ENCODE measurements at places on chromosomes 5 and 9. TPM values are rescaled to one million over a fixed set of nuclear protein-coding genes. Genes with fewer than 3 reads are reported as not detected.

LECT2 gene
- total RNA-seq, result not detected

ANKHD1 gene
- 173 TPM for total RNA-seq

DNA sequence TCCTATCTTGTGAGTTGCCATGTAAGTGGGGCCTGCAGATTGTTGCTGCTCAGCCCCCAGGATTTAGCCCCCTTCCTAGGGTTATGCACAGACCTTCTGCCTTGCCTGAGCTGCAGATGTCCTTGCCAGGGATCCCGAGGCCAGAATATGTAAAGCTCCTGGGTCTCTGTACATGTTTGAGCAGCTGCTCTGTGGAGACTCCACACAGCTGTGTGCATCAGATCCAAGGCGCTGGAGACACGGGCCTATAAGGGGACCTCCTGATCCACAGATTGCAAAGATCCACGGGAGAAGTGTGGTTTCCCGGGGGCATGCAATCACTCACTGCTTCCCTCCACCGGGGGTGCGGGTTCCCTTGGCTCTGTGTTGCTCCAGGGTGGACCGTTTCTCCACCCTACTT is 28.9 kb downstream of the TAF11L14 start:
- no peak for DNase-seq

DNA sequence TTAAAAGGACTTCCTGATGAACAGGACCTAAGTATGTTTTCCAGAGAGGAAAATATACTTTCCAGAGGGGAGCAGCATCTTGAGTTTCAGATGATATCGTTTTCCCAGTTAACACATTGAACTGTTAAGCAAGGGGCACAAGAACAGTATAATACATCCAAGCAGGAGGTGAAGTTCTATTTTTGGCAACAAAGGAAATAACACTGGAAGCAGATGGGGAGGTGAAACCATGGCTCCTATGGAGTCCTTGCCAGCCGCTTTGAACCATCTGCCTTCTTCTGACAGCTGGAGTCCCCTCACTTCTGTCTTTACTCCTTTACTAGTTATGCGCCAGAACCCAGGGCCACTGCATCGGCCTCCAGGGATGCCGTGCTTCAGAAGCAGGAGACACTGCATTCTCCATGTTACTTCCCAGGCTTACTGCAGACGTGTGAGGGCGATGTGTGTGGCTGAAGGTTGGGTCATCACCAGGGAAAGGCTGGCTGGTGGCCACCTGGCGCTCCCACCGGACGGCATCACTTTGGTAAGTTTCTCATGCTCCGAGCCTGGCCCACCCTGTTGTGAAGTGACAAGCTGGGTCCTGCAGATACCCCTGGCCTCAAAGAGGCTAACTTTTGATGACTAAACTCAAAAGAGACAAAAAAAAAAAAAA is 77.8 kb downstream of the TTLL11 start:
- no peak for DNase-seq

GRCh38 chr5:73304381-73304780 is 131.4 kb downstream of the TMEM174 start:
- DNase-seq, result no peak

All from thoracic aorta (tissue), 2 donors.